ENCODE measurements at places on chromosomes 3 and 15. TPM values are rescaled to one million over a fixed set of nuclear protein-coding genes. Genes with fewer than 3 reads are reported as not detected.

The GOLGA8T gene
- total RNA-seq, result 0.13 TPM

The RUVBL1 gene
- 28.9 TPM for total RNA-seq

The IQCH gene
- 0.51 TPM for total RNA-seq

The MCF2L2 gene
- 1.1 TPM for total RNA-seq

The GOLGA8S gene
- 0.40 TPM for total RNA-seq

The IQSEC1 gene
- total RNA-seq, result 63.3 TPM

The SOX2 gene
- total RNA-seq, result not detected

The QTRT2 gene
- 9.7 TPM for total RNA-seq

The IL5RA gene
- total RNA-seq, result 1.1 TPM

The AKAP13 gene
- 622 TPM for total RNA-seq

The SLCO2A1 gene
- 9.0 TPM for total RNA-seq

The ECE2 gene
- total RNA-seq, result 0.28 TPM

GRCh38 chr15:35678774-35679173 is 132.8 kb upstream of the DPH6 start:
- H3K36me3 ChIP-seq, result no peaks in the 10 kb centered on the region
- no peak overlapping the region for H3K4me3 ChIP-seq
- no peak for DNase-seq
- peaks cover 14% of the 10 kb centered on the region for H3K4me1 ChIP-seq
- H3K27ac ChIP-seq, result no peak overlapping the region

DNA sequence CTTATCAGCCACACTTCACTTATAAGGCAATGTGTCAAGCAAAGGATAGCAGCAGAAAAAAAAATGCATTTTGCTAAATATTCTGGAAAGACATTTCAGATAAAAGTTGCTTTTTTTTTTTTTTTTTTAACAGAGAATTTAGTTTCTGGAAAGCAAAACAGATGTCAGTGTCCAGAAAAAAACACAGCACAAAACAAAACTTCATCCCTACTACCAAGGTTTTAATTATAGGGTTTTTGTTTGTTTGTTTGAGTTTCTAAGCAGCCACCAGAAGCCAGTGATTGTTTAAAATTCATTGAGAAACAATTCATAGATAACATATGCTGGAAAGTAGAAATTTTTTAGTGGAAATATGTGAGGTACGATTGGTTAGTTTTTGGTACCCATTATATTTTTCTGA is 1202.7 kb downstream of the OTOL1 start:
- DNase-seq, result no peak
- no peaks in the 10 kb centered on the region for H3K27me3 ChIP-seq
- H3K27ac ChIP-seq, result no peak overlapping the region
- no peaks in the 10 kb centered on the region for H3K36me3 ChIP-seq

DNA sequence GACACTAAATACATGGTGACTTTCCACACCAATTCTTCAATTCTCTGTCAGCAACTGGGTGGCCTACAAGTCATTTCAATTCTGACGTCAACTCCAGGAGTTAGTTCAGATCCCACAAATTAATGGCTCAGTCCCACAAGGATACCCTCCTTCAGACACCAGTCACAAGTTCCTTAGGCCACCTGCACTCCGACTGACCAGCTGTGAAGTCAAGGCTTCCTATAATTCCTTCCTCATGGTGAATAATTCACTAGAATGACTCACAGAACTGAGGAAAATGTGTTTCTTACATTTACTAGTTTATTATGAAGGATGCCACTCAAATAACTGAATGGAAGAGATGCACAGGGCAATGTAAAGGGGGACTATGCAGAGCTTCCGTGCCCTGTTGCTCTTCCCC is 6.3 kb upstream of the PIAS1 start:
- no peaks in the 10 kb centered on the region for H3K4me1 ChIP-seq
- no peak for DNase-seq

- peak; percentile 29 for DNase-seq
- H3K4me3 ChIP-seq, result no peak overlapping the region
- no peaks in the 10 kb centered on the region for H3K36me3 ChIP-seq
- peaks cover 18% of the 10 kb centered on the region for H3K4me1 ChIP-seq
Measured at GRCh38 chr3:155232605-155233004, 60.9 kb downstream of the STRIT1 start.

- peaks cover 98% of the 10 kb centered on the region for H3K4me1 ChIP-seq
- H3K4me3 ChIP-seq, result no peak overlapping the region
- no peak overlapping the region for H3K27ac ChIP-seq
- no peak for DNase-seq
Measured at GRCh38 chr3:30664459-30664858, 58.1 kb downstream of the TGFBR2 start.

GRCh38 chr3:196131921-196132320 is 50.0 kb upstream of the TFRC start:
- H3K27ac ChIP-seq, result no peak overlapping the region
- no peak for DNase-seq
- H3K36me3 ChIP-seq, result no peaks in the 10 kb centered on the region

DNA sequence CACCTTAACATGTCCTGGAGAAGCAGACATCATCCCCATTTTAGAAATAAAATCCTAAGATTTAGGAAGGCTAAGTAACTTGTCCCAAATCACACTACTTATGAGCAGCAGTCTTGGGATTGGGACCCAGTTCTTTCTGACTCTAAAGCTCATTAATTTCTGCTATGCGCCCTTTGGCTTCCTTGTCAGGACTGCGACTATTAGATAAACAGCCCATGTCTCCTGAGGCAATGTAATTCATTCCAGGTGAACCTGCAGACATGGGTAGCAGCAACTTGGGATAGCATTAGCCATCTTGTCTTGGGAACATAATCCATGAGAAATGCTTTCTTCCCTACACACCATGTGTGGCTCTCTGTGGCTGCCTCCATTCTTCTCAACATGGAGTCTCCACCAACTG is 32.3 kb upstream of the FBN1 start:
- no peaks in the 10 kb centered on the region for H3K27me3 ChIP-seq
- no peak overlapping the region for H3K4me3 ChIP-seq
- no peak overlapping the region for H3K27ac ChIP-seq
- no peaks in the 10 kb centered on the region for H3K36me3 ChIP-seq
- DNase-seq, result no peak

DNA sequence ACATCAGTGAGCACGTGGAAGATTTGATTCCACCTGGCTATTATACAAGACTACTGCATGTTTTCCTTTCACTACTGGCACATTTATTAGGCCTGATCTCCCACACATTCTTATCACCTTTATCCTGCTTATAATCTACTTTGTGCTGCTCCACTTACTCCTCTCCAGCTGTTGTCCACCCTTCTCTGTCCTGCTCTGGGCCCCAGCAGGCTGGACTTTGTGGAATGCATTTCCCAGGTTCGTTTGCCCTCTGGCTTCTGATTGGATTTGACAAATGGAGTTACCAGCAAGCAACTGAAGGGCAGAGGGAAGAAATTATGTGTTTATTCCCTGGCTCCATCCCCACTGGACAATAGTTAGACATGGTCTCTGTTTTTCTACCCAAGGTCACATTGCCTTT is 75.5 kb downstream of the DCLK3 start:
- no peak overlapping the region for H3K27ac ChIP-seq
- H3K4me1 ChIP-seq, result no peaks in the 10 kb centered on the region
- H3K27me3 ChIP-seq, result no peaks in the 10 kb centered on the region
- H3K4me3 ChIP-seq, result no peak overlapping the region

DNA sequence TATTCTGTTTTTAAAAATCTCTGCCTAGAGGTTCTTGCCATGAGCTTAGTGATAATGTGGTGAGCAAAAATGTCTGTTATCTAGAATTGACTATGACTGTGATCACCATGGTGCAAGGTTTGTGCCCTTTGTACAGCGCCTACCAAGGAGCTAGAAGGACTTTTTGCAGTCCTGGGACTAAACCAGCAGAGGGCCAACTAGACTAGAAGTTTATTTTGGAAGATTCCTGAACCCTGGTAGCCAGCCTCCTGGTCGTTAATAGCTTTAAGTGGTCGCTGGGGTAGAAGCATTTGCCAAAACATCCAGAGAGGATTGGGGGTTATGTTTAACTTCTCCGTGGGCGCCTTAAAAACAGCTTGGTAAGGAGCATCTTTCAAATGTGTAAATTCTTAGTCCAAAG is 7.8 kb downstream of the SCG5 start:
- no peak overlapping the region for H3K27ac ChIP-seq
- H3K27me3 ChIP-seq, result peaks cover 8% of the 10 kb centered on the region
- H3K4me1 ChIP-seq, result no peaks in the 10 kb centered on the region
- no peak for DNase-seq
- no peaks in the 10 kb centered on the region for H3K36me3 ChIP-seq

GRCh38 chr3:124885466-124886167 is 1.5 kb downstream of the ITGB5 start:
- peak overlapping the region; percentile 86 for H3K4me3 ChIP-seq
- peaks cover 50% of the 10 kb centered on the region for H3K4me1 ChIP-seq
- DNase-seq, result no peak
- peak overlapping the region; percentile 93 for H3K27ac ChIP-seq
- no peaks in the 10 kb centered on the region for H3K36me3 ChIP-seq

GRCh38 chr3:77160931-77161497 is 121.1 kb downstream of the ROBO2 start:
- no peak for DNase-seq
- H3K36me3 ChIP-seq, result no peaks in the 10 kb centered on the region
- H3K4me3 ChIP-seq, result no peak overlapping the region
- no peaks in the 10 kb centered on the region for H3K4me1 ChIP-seq
- no peaks in the 10 kb centered on the region for H3K27me3 ChIP-seq

GRCh38 chr3:176950743-176951142 is 246.5 kb downstream of the TBL1XR1 start:
- no peaks in the 10 kb centered on the region for H3K27me3 ChIP-seq
- DNase-seq, result no peak
- H3K36me3 ChIP-seq, result no peaks in the 10 kb centered on the region

- H3K4me3 ChIP-seq, result no peak overlapping the region
- H3K4me1 ChIP-seq, result no peaks in the 10 kb centered on the region
Measured at GRCh38 chr3:135109681-135110080, 314.6 kb downstream of the EPHB1 start.

- H3K4me1 ChIP-seq, result peaks cover 18% of the 10 kb centered on the region
- H3K4me3 ChIP-seq, result no peak overlapping the region
- H3K36me3 ChIP-seq, result peaks cover 49% of the 10 kb centered on the region
- H3K27ac ChIP-seq, result no peak overlapping the region
- no peak for DNase-seq
Measured at GRCh38 chr3:47976135-47976732, 40.0 kb downstream of the MAP4 start.

- DNase-seq, result no peak
- no peaks in the 10 kb centered on the region for H3K36me3 ChIP-seq
- no peaks in the 10 kb centered on the region for H3K27me3 ChIP-seq
- H3K4me1 ChIP-seq, result no peaks in the 10 kb centered on the region
Measured at GRCh38 chr3:182533394-182533793, 259.9 kb upstream of the ATP11B start.

GRCh38 chr3:180059356-180059755 is 22.6 kb upstream of the PEX5L start:
- no peaks in the 10 kb centered on the region for H3K36me3 ChIP-seq
- no peak overlapping the region for H3K4me3 ChIP-seq
